ENCODE measurements at places on chromosomes 4 and X.

DNA sequence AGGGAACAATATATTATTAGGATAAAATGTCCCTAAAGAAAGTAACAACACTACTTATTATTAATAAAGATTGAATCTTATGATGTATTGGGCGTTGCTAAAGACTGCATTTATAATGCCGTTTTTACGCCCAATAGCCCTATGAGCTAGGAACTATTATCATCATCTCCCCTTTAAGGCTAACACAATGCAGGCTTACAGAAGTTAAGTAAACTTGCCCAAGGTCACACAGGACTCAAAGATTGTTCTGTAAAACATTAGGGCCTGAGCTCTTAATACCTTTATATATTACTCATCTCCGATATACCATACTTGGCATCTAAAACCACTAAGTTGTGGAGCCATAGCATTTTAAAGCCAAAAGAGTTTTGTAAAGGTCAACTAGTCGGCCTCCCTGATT is 149.5 kb downstream of the FAM13A start:
- DNase-seq: no peak

DNA sequence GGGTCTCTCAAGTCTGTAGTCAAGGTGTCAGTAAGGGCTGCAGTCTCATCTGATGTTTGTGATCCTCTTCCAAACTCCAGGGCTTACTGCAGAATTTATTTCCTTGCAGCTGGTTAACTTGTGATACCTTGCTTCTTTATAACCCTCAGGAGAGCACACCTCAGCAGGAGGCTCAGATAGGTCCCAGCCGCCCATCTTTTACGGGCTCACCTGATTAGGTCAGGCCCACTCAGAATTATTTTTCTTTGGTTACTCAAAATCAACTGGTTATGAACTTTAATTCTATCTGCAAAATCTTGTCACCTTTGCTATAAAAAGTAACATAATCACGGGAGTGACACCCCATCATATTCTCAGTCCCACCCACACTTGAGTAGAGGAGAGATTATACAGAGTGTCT is 99.9 kb upstream of the BEND4 start:
- DNase-seq: no peak

DNA sequence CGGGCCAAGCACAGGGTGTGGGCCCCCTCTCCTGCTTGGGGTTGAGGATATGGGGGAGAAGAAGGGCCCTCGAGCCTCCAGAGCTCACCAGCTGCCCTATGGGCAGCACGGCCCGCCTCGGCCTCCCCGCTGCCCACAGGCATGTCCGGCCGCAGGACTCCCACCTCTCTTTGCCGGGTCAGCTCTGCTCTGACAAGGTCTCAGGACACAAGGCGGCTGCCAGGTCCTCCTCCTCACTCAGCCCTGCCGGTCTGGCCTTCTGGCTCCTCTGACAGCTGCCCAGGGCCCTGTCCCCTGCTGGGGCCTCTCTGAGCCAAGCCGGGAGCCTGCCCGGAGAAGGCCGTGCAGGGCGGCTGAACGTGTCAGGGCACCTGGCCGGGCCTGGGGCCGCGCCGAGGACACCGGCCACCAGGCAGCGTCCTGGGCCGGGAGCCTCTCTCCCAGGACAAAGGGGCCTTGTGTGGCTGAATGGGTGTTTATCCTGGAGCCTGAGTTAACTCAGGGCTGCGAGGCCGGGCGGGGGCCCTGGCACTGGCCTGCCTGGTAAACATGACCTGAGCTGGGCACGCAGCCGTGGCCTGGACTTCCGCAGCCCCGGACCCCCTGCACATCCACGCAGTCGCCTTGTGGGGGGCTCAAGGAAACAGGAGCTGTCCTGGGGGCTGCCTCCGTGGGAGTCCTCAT is 25.7 kb downstream of the TACC3 start:
- DNase-seq: no peak

DNA sequence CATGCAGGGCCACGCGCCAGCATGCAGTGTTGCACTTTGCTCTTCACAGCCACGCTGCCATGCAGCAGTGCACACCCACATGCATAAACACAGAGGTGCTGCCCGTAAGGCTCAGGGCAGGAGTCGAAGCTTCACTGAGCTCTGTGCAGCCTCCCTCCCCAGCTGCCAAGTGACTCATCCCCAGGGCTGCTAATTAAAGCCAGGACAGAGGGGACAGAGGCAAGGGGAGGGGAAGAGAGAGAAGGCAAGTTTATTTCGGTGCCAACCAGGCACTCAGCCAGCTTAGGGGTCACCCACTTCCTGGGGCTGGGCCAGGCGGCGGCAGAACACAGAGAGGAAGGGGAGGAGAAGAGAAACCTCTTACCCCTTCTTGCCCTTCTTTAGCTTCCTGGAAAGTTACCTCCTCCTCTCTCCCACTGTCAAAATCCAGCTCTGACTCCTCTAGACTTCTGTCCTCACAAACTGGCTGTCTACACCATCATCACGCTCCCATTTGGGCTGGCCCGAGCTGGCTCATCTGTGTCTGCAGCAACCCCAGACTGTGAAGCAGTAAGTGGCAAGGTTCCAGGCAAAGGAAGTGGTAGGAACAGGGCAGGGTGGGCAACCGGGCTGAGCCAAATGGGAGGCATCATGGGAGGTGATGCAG is 6.2 kb upstream of the IQSEC2 start:
- peak; percentile 64 for DNase-seq

DNA sequence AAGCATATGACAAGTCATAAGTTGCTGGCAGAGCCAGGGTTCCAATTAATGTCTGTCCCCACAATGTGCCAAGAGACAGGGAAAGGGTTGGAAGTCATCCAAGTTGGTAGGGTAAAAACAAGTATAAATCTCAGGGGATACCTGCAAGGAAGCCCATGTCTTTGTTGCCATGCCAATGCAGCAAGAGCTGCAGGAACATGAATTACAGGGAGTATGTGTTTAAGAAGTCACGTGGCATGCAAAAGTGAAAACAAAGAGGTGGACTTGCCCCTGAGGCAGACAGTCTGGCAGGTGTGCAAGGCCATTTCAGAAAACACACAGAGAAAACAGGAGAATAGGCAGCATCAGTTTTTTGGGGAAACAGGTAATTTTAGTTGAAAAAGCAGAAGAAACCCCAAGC is 29.4 kb downstream of the C4orf51 start:
- no peak for DNase-seq

- no peak for DNase-seq
Measured at GRCh38 chr4:170425521-170426143, 335.9 kb upstream of the AADAT start.

- no peak for DNase-seq
Measured at GRCh38 chrX:57643698-57644097, 36.4 kb downstream of the NLRP2B start.

DNA sequence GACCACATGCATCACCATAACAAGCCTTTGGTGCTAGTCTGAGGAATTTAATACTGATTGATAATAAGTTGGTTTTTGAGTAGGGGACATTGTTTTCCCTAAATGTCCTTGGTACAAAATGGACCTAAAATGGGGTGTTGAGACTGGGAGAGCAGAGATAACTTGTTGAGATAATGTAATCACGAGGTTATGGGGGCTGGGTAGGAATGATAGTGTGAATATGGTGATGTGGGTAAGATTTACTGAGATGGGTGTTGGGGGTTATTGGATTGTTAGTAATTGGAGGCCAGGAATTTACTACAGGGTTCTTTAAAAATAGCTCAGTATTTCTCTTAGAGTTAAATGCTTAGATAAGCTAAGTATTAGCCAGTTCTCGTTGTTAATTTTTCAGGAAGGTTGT is 3.9 kb downstream of the BMP2K start:
- DNase-seq: no peak

- no peak for DNase-seq
Measured at GRCh38 chr4:3419836-3420605, 21.7 kb upstream of the HGFAC start.

GRCh38 chr4:105149771-105150170 is 3.1 kb downstream of the TET2 start:
- no peak for DNase-seq

DNA sequence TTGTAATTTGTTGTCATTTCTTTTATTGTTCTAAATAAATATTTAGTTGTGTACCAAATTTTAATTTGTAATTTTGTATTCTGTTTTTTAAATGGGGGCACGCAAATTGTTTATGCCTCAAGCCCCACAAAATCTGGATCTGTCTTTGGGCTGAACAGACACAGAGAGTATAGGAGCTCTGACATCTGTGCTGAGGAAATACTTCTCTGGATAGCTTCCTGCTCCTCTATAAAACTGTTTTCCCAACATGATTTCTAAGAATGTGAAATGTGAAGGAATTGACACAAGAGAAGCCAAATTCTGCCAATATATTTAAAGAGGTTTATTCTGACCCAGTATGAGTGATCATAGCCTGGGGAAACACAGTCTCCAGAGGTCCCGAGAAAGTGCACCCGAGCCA is 93.0 kb downstream of the IL13RA2 start:
- DNase-seq: no peak

- no peak for DNase-seq
Measured at GRCh38 chr4:157806184-157806583, 366.6 kb downstream of the GASK1B start.

GRCh38 chr4:26819478-26820095 is 41.1 kb upstream of the STIM2 start:
- DNase-seq: no peak

GRCh38 chr4:103497692-103498091 is 222.1 kb downstream of the TACR3 start:
- DNase-seq: no peak

DNA sequence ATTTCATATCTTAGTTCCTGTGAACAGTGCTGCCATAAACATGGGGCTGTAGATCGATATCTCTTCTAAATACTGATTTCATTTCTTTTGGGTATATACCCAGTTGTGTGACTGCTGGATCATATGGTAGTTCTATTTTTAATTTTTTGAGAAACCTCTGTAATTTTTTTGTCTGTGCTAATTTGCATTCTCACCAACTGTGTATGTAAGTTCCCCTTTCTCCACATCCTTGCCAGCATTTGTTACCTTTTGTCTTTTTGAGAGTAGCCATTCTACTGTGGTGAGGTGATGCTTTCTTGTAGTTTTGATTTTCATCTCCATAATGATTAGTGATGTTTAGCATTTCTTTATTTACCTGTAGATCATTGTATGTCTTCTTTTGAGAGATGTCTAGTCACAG is 2086.5 kb upstream of the TENM3 start:
- no peak for DNase-seq

- peak; percentile 72 for DNase-seq
Measured at GRCh38 chr4:7843831-7844593, 95.6 kb downstream of the AFAP1 start.

GRCh38 chr4:38306482-38307071 is 346.4 kb downstream of the PTTG2 start:
- no peak for DNase-seq

DNA sequence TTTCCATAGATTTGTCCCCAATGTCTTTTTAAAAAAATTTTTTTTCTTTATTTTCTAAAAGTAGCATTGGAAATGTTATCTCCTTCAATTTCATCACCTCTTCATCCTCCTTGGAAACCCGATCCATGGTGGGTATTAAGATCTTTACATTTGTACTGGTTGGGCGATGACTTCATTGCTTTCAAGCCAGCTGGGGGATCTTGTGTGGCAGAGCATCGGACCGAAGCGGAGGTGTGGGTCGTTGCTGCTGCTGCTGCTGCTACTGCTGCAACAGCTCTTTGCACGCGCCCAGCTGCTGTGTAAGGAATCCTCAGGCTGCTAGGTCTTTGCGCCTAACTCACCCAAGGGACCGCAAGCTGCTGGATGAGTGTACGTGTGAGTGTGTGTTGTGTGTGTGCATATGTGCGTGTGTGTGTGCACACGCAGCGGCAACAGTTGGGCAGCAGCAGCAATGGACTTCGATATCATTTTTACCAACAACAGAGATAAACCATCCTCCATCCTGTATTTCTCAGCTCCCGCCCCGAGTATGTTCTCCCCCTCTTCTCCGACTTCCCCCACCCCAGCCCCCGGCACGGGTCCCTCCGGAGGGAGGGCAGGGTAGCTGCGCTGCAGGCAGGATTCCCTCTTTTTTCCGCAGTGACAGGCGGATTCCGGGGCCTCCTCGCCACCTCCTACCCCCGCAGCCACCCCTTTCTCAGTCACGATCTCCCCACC is 768 bp upstream of the CDKL5 start:
- no peak for DNase-seq

- no peak for DNase-seq
Measured at GRCh38 chrX:18873189-18873791, 110.6 kb downstream of the PHKA2 start.

GRCh38 chr4:76156635-76157034 is 8.4 kb upstream of the NUP54 start:
- DNase-seq: no peak

GRCh38 chrX:52261463-52262194 is 76.9 kb downstream of the MAGED4 start:
- DNase-seq: peak; percentile 96

Data from mucosa of gallbladder (tissue), 1 donor.